ENCODE measurements at places on chromosomes 7 and 10.

GRCh38 chr7:155368894-155369600, 71.4 kb downstream of the INSIG1 start:
- DNase-seq, result no peak

DNA sequence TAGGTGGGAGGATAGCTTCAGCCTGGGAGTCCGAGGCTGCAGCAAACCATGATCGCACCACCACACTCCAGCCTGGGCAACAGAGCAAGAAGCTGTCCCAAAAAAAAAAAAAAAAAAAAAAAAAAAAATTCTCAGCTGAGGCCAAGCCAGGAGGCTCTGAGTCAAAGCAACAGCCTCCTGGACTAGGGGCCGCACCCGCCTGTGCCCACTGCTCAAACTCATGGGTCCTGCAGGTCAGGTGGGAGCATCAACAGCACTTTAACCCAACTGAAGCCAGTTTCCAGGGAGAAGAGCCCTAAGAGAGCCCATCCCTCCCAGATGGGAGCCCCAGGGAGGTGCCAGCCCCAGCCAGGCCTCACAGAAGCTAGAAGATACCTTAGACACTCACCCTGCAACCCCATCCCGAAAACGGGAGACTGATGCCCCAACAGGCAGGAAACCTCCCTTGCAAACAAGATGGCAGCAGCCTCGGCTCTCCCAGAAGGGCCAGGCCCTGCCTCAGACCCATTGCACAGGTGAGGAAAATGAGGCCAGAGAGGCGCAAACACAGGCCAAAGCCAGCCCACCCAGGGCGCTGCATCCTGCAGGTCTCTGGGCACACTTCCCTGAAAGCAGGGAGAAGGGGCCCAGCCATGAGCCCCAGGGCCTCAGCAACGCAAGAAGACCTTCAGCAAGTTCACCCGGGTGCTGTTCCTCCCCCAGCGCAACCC, 11.0 kb downstream of the PDGFA start:
- no peak for DNase-seq

DNA sequence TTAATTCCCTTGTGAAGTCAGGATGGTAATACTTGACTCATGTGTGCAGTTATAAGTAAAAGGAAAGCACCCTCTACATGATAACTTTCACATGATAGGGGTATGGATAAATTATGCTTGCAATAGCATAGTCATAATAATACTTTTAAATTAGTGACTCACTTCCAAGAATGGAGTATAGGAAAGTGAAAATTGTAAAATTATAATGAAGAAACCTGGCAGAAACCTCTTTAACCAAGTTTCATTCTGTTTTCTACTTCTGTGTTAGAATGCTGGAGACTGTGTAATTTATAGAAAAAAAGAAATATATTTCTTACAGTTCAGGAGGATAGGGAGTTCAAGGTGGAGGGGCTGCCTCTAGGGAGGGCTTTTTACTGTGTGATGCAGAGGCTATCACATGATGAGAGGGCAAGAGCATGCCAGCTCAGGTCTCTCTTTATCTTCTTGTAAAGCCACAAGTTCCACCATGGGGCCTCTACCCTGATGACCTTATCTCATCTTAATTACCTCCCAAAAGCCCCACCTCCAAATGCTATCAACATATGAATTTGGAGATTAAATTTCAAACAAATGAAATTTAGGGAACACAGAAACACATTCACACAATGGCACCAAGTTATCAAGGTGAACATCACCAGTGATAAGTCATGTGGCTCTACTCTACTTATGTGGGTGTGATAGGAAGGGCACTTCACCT, 43.2 kb downstream of the HDAC9 start:
- DNase-seq, result no peak

GRCh38 chr7:27925573-27926201, 185.7 kb downstream of the TAX1BP1 start:
- no peak for DNase-seq

DNA sequence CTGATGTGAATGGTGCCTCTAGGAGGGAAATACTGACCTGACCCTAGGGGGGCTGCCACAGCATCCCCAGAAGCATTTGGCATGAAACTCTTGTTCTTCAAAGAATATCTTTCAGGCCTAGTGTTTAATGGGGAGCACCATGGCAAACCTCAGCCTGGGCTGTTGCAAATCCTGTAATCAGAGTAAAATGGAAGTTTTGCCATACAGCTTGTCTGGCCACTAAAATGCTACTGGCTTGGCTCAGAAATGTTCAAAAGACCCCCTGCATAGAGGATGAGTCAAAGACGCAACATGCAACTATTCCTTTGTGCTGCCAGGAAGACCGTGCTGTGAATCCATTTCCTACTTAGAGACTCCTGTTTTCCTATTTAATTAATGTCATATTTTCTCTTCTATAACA, 26.7 kb downstream of the HECW1 start:
- no peak for DNase-seq

- DNase-seq, result no peak
Measured at GRCh38 chr7:83794829-83795228, 145.9 kb upstream of the SEMA3E start.

DNA sequence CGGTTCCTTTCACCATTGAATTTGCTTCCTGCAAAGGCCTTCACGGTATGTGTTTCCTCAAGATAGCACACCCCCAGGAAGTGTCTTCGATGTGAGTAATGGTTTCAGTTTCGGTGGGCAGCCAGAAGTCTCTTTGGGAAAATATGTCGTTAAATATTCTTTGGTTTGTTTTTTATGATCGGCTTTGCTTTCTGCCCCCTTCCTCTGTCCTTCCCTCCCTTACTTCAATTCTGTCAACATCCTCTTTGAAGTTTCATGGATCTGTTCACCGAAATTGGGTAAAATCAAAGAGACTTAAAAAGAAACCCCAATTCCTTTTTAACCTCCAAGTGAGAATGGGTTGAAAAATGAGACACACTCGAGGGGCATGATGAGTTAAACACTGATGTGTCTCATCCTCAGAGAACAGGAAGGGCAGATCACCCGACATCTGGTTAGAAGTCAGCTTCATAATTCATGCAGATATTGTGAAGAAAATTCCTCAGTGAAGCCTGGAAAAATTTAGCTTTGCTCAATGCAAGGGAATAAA, 170.8 kb upstream of the HABP2 start:
- DNase-seq, result no peak

GRCh38 chr7:98976396-98977185, 98.3 kb downstream of the TRRAP start:
- no peak for DNase-seq

DNA sequence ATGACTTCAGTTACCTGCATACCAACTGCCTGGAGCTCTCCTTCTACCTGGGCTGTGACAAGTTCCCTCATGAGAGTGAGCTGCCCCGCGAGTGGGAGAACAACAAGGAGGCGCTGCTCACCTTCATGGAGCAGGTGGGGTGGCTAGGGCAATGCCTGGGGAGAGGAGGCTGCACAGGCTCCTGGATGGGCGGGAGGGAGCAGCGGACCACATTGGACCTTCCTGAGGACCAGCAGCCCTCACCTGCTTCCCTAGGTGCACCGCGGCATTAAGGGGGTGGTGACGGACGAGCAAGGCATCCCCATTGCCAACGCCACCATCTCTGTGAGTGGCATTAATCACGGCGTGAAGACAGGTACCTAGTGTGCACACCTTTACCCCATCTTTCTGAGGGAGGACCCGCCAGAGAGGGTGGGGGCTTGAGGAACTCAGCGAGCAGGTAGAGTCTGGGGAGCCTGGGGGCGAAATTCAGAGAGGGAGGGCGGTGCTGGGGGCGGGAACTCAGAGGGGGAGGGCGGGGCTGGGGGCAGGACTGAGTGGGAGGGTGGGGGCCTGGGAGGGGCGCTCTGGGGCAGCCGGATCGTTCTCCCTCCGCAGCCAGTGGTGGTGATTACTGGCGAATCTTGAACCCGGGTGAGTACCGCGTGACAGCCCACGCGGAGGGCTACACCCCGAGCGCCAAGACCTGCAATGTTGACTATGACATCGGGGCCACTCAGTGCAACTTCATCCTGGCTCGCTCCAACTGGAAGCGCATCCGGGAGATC, 9.0 kb downstream of the AEBP1 start:
- no peak for DNase-seq

- DNase-seq, result no peak
Measured at GRCh38 chr10:12401466-12401865, 52.1 kb downstream of the CAMK1D start.
